ENCODE measurements at places on chromosomes 12 and 14.

DNA sequence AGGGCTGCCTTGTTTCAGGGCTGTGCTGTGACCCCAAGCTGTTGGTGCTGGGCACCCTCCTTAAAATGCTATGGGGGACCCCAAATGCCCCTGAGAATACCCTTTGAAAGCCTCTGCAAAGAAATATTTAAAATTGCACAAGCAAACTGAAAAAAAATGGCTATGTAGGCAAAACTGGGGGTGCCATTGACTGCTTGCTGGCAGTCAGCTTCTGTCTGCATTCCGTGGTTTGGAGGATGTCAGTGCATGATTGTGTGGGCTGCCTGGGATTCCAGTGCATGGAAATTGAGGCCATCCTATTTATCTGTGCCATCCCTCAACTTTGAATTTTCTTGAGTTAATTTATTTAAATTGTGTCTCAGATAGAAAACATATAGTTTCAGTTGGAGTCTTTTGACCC lies 113.7 kb upstream of the RTL1 start:
- DNase-seq = no peak

DNA sequence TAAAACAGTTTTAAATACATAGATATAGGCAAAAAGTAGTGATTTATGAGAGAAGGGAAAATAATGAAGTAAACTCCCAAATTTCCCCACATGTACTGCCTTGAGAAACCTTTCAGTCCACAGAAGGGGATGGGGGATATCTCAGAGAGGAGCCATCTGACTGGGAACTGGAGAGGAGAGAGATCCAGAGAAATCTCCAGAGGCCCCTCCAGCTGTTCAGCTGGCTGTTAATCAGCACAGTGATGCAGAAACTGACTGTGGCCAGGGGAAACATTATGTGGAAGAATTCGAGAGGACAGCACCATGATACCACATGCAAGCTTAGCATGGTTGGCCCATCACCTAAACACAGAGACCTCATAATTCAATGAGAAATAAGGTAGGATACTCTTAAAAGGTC lies 1165.9 kb upstream of the TMEM132C start:
- DNase-seq = no peak

- DNase-seq = no peak
Observed at GRCh38 chr14:77062261-77062660, 33.8 kb upstream of the IRF2BPL start.

DNA sequence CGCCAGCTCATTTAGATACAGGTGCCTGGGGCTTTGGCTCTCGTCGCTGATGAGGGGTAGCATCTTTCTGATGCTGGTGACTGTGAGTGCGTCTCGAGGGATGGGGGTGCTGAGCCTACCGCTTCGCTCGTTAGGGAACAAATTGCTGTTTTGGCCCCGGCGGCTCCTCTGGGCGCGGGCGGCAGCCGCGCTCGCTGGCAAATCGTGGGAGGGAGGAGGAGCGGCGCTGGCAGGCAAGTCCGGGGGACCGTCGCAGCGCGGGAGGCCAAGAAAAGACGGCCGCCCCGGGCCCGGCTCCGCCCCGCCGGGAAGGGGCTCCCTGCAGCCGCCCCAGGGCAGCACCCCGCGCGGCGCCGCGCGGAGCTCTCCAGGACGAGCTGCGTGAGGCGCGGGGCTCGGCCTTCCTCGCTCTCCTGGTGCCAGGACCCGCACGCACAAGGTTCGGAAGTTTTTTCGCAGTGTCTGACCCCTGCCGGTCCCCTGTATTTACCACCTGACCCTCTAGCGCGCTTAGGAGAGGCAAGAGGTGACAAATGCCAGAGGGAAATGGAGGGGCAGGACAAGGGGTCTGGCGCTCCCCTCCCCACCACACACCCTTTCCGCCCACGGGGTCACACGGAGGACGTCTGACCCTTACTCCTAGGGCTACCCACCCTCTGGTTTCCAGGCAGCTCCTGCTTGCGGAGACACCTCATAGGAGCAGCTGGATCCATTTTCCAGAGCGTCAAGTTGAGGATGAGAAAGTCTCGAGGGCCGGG lies 899 bp upstream of the KCNH3 start:
- peak; percentile 45 for DNase-seq

GRCh38 chr12:104064842-104065427 lies 604 bp downstream of the HCFC2 start:
- DNase-seq = no peak

DNA sequence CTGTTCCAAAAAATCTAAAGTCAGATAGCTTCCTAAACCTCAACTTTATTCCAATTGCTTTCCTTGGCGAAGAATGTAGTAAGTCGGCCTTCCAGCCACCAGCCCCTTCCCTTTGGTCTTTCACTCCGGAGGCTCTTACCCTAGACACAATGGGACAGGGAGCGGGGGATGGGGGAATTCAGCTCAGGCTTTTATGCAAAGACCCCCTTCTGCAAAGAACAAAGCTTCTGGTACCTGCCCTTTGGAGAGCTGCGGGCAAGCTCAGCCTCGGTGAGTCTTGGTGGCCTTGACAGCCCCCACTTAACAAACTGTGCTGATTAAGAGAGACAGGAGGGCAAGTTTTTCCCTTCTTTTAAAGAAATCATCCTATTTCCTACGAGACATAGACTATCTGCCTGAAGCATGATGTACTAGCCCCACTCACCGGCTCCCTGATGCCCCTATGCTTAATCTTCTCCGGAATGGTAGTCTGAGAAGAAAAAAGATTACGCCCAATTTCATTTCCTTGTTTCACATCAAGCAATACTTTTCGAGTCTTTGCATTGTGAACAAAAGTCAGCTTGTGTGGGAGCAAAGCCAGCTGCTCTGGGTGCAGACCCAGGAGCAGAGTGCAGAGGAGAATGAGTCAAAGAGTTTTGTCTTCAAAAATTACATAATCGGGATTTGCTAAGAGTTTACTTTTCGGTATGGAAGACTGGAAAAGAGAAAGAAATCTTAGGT lies 1.5 kb upstream of the NANOG start:
- DNase-seq = no peak

GRCh38 chr12:1660304-1661187 lies 30.3 kb upstream of the ADIPOR2 start:
- peak; percentile 50 for DNase-seq

GRCh38 chr14:52299692-52300278 lies 14.3 kb upstream of the PTGER2 start:
- DNase-seq = no peak

- no peak for DNase-seq
Observed at GRCh38 chr12:50403001-50403440, 2.3 kb downstream of the LARP4 start.

Measured in activated T-cell treated with anti-CD3 and anti-CD28 coated beads for 4 hours (primary cell).